ENCODE measurements at places on chromosomes 6 and 20.

DNA sequence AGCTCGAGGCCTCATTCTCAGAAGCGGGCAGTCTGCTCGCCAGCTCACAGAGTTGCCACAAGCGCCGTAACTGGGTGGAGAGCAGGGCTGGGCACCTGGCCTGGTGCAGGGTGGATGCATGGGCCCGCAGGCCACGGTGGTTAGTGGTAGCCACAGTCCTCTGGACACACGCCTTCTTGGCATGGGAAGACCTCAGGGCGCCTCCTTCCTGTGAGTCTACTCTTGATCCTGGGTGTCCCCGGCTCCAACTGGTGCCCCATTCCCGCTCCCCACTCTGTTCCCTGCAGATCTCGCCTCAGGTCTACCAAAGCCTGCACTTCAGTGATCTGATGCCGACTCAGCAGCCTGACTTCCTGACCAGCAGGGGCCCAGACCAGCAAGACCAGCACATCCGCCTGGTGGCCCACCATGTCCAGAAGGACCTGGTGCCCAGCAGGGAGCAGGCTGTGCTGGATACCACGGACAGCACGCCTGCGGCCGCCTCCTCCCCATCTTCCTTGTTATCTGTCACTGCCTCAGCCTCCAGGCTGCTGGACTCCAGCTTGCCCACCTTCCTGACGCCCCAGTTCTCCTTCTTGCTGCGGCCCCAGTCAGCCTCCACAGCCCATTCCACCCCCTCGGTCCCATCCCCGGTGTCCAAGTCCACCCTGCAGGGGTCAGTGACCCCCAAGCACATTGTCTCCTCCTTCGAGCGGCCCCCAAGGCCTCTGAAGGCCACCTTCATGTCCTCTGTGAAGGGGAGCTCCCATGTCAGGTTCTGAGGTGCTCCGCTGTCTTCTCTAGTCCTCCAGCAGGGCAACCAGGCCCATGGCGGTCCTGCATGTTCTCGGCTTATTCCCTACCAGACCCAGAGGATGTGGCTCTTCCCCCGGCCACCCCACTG is 43.1 kb downstream of the SUN5 start:
- no peak for DNase-seq

- no peak for DNase-seq
Observed at GRCh38 chr6:157272372-157272771, 50.9 kb downstream of the TMEM242 start.

DNA sequence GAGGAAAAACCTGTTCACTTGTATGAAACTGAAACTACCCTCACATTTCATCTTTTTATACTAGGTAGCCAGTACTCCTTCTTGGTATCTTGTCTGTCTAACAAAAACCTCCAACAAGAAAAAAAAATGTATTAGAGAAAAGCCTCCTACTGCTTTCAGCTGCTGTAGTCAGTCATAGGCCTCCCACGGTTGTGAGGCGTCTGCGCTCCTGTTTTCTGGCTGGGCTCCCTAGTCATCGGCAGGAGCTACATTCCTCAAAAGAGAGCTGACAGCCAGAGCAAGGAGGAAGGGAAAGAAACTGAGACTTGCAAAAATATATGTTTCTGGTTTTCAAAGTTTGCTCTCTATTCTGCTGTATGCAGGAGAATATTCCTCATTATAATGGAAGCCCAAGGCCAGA is 517.0 kb downstream of the LMBRD1 start:
- DNase-seq, result peak; percentile 2

GRCh38 chr20:831956-832355 is 1.6 kb upstream of the FAM110A start:
- no peak for DNase-seq

GRCh38 chr20:60630609-60631008 is 621.5 kb upstream of the CDH4 start:
- no peak for DNase-seq

DNA sequence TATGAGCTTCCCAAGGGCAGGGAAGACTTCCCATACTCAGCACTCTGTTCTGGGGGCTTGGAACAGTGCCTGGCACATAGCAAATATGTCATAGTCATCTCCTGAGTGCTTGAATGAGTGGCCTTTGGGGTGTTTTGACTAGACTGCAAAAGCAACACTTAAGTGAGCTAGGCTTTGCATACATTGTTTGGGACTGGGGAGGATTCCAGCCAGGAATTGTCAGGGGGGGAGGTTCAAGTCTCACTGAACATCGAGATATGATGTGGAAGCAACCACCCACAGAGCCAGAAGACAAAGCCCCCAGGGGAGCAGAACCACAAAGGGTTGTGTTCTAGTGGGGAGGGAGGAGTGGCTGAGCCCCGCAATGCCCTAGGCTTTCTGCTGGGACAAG is 98.4 kb downstream of the SYCP2 start:
- peak; percentile 13 for DNase-seq

DNA sequence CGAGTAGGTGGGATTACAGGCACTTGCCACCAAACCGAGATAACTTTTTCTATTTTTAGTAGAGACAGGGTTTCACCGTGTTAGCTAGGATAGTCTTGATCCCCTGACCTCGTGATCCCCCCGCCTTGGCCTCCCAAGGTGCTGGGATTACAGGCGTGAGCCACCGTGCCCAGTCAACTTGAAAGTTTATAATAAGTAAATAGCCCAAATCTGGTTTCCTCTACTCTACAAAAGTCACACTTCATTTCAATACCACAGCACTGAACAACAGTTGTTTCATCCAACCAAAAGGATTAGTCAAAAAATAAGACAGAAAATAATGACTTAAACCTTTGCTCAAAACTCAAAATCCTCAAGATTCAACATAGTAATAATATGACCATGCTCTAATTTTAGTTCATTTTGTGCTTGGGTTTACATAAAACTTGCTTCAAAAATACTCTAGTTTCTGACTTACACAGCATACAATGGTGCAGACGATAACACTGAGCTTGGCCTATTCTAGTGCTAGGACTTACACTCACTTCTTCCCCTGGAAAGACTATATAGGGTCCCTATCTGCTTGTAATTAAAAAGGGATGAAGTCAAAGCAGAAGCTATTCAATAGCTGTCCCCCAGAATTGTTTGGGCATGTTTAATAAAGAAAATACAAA is 56.7 kb downstream of the NT5E start:
- no peak for DNase-seq

DNA sequence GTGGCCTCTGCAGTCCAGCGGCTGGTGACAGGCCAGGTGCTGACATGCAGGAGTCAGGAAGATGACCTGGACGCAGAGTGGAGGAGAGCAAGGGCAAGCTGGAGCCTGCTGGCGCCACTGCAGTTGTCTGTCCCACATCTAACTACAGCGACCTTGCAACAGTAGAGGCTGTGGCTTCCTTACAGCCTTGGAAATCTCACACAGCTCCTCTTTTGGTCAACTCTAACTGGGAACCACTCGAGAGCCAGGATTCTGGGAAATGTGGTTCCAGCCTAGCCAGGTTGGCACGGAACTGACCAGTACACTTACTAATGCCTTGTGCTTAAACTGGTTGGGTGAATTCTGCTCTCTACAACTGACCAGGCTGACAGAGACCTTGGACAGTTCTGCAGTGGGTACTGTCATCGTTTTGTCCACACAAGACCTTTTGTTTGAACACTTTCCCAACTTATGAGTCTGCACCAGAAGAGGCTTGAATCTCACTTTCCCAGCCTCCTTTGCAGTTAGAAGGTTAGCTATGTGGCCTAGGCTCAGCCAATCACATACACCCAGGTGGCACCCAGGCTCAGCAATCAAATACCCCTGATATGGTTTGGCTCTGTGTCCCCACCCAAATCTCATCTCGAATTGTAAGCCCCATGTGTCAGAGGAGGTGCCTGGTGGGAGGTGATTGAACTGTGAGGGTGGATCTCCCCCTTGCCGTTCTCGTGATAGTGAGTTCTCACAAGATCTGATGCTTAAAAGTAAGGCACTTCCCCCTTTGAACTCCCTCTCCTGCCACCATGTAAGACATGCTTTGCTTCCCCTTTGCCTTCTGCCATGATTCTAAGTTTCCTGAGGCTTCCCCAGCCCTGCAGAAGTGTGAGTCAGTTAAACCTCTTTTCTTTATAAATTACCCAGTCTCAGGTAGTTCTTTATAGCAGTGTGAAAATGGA is 153.5 kb downstream of the ZMYND8 start:
- DNase-seq, result no peak

- no peak for DNase-seq
Observed at GRCh38 chr6:39063526-39063925, 14.9 kb downstream of the GLP1R start.

DNA sequence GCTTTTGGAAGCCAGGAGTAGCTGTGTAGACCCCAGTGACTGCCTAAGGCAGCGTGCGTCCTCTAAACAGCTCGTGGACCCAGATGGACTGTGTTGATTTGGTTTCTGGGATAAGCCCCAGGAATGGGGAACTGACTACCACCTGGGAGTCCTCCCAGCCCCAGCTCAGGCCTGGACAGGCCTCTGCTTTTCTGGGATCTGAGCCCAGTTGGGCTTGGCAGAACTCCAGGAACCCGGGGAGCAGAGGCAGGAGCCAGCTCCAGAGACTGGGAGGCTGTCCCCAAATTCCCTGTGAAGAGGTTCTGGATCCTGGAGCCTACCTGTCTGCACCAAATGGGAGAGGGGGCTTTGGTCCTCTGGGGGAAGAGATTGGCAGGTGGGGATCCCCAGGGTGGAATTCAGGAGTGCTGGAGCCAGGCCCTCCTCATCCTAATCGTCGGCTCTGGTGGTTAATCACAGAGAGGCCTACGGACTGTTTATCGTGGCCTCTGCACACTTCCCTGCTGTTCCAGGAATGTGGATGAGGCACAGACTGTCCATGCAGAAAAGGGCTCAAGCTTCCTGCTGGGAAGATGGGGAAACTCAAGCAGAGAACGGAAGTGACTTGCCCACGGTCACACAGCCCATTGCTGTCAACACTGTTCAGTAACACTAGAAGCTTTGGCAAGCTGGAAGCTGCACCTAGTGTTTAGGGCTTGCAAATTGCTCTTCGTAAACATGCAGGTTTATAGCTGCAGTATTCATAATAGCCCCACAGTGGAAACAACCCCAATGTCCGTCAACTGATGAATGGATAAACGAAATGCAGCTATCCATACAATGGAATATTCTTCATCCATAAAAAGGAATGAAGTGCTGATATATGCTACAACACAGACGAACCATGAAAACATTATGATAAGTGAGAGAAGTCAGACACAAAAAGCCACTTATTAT is 100.6 kb downstream of the KCNB1 start:
- DNase-seq, result peak; percentile 63

GRCh38 chr6:154319231-154319858 is 37.3 kb downstream of the IPCEF1 start:
- DNase-seq, result peak; percentile 92

- no peak for DNase-seq
Observed at GRCh38 chr20:20731000-20731944, 18.8 kb upstream of the RALGAPA2 start.

DNA sequence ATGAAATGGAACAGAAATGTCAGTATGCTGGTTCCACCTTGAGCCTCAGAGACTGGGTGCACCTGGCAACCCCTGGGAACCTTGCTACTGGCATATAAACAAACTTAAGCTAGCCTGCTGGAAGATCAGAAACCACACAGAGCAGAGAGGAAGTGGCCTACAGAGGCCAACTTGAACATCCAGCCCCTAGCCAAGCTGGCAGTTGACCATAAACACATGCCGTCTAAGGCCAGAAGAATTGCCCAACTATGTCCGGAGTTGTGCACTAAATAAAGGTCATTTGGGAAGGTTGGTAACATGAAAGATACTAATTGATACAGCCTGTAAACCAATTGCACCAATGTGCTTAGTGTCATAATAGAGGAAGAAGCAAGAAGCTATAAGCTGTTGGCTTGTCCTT is 266.6 kb upstream of the BTBD3 start:
- DNase-seq, result no peak

DNA sequence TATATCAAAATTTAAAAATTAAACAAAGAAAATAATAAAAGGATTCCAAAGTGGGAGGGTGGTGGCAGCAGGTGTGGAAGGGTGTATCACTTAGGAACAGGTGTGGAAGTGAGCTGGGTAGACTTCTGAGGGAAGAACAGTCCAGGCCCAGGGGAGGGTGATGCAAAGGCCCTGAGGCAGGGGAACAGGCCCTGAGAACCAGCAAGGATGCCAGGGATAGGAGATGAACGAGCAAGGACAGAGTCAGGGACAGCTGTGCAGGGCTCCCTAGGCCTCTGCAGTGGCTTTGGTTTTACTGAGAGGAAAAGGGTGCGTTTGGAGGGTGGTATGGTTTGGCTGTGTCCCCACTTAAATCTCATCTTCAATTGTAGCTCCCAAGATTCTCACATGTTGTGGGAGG is 9.4 kb upstream of the RAET1E start:
- DNase-seq, result no peak

DNA sequence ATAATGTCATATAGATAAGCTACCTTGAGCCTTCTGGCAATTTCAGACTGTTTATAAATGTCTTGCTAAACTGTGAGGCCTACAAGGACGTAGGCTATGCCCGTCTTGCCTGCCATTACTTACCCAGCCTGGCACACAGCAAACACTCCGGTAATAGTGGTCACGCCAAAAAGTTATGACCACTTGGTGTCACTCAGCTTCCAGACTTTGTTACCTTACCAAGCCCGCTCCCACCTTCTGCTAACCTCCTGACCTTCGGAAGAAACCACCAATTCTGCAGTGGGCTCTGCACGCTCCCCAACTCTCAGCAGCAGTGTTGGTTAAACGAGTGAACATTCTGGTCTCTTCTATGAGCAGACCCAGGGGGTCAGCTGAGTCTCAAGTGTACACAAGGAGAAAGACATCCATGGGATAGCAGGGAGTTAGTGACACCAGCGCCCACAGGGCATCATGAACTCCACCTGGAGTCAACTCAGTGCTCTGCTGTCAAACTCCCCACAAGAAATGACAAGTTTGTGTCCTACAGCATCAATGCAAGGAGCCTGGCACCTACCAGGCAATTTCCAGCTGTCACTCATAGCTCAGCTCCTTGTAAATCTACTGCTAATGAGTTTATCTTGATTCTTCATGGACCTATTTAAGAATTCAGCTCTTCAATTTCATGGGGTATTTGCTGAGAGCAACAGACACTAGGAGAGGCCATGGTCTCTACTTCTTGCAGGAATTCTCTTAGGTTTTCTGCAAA is 119.9 kb downstream of the TTLL2 start:
- no peak for DNase-seq

- no peak for DNase-seq
Observed at GRCh38 chr6:128465368-128466343, 54.7 kb downstream of the PTPRK start.

DNA sequence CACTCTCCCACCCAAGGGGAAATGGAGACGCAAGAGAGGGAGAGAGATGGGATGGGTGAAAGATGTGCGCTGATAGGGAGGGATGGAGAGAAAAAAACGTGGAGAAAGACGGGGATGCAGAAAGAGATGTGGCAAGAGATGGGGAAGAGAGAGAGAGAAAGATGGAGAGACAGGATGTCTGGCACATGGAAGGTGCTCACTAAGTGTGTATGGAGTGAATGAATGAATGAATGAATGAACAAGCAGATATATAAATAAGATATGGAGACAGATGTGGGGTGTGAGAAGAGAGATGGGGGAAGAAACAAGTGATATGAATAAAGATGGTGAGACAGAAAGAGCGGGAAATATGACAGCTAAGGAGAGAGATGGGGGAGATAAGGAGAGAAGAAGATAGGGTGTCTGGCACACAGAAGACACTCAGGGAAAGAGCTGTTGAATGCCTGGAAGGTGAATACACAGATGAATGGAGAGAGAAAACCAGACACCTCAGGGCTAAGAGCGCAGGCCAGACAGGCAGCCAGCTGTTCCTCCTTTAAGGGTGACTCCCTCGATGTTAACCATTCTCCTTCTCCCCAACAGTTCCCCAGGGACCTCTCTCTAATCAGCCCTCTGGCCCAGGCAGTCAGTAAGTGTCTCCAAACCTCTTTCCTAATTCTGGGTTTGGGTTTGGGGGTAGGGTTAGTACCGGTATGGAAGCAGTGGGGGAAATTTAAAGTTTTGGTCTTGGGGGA is 754 bp downstream of the TNF start:
- DNase-seq, result no peak
